ENCODE measurements at places on chromosomes 13 and 19.

DNA sequence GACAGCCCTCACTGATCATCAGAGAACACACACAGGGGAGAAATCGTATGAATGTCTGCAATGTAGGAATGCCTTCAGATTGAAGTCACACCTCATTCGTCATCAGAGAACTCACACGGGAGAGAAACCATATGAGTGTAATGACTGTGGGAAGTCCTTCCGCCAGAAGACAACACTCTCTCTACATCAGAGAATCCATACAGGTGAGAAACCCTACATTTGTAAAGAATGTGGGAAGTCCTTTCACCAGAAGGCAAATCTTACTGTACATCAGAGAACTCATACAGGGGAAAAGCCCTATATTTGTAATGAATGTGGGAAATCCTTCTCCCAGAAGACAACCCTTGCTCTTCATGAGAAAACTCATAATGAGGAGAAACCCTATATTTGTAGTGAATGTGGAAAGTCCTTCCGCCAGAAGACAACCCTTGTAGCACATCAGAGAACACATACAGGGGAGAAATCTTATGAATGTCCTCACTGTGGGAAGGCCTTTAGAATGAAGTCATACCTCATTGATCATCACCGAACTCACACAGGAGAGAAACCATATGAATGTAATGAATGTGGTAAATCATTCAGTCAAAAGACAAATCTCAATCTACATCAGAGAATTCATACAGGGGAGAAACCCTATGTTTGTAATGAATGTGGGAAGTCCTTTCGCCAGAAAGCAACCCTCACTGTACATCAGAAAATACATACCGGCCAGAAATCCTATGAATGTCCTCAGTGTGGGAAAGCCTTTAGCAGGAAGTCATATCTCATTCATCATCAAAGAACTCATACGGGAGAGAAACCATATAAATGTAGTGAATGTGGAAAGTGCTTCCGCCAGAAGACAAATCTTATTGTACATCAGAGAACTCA, 32.5 kb downstream of the ZNF567 start:
- no peak for DNase-seq

GRCh38 chr13:80706164-80706471, 365.2 kb upstream of the SPRY2 start:
- DNase-seq = no peak

DNA sequence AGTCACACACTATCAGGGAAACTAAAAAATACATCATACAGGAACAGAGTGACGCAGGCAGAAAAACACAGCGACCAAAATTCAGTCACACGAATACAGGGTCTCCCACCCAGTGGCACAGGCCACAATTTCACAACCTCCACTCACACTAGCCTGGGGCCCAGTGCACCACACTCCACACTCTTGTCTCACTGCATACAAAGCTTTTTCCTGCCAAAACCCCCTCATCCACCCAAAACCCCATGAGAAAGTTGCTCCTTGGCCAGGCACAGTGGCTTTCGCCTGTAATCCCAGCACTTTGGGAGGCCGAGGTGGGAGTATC, 1.2 kb downstream of the S1PR5 start:
- no peak for DNase-seq

DNA sequence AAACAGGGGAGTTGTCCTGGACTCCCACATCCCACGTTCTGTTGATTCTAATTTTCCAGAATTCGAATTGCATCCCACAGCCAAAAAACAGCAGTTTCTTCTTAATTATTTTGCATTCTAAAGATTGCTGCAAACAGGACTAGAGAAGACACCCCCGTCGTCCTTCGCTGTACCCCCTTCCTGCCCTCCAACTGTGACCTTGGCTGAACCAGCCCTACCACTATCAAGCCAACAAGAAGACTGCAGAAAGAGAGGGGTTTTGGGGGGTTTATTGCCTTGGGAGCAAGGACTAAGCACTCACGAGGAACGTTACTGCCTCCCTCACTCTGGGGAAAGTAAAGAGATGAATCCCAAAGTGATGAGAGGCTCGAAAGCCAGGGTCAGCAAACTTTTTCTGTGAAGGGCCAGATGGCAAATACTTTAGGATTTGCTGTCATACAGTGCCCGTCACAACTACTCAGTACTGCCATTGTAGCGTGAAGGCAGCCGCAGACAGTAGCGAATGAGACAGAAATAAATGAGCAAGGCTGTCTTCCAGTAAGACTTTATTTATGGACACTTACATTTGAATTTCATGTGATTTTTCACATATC, 32.5 kb upstream of the KATNAL1 start:
- no peak for DNase-seq

DNA sequence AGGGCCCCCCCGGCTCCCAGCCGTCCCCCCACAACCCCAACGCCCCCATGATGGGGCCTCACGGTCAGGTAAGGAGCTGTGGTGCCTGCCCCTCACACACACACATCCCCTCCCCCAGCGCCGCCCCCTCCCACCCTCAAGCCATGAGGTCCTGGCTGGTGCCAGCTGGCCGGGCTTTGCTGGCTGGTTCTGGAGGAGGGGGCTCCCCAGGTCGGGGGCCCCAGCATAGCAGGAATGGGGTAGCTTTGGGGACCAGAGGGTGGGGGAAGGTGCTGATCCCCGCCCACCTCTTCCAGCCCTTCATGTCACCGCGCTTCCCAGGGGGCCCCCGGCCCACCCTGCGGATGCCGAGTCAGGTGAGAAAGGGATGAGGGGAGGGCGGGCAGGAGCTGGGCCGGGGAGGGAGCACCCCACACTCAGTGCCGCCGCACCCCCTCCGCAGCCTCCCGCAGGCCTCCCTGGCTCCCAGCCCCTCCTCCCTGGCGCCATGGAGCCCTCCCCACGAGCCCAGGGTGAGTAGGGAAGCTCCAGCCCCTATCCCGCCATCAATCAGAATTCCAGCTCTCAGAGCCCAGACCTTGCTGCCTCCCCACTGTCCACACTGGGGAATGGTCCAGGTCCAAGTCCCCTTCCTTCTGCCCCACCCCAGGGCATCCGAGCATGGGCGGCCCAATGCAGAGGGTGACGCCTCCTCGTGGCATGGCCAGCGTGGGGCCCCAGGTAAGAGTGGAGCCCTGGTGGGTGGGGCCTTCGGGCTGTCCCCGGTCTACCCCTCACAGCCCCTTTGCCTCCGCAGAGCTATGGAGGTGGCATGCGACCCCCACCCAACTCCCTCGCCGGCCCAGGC, 6.4 kb downstream of the ISYNA1 start:
- no peak for DNase-seq

DNA sequence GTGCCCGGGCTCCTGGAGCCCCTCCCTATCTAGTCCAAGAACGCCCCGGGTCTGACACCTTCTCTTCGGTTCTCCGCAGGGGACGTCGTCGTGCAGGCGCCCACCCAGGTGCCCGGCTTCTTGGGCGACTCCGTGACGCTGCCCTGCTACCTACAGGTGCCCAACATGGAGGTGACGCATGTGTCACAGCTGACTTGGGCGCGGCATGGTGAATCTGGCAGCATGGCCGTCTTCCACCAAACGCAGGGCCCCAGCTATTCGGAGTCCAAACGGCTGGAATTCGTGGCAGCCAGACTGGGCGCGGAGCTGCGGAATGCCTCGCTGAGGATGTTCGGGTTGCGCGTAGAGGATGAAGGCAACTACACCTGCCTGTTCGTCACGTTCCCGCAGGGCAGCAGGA, 3.4 kb downstream of the PVR start:
- no peak for DNase-seq

- DNase-seq = no peak
Measured at GRCh38 chr13:26914624-26915023, 154.0 kb upstream of the GPR12 start.

GRCh38 chr19:3224346-3225168, at the start of gene CELF5:
TSS of gene CELF5 (plus strand) at chr19:3224661. CDS start at chr19:3224740, 79 bp downstream.
- DNase-seq = peak; percentile 52

DNA sequence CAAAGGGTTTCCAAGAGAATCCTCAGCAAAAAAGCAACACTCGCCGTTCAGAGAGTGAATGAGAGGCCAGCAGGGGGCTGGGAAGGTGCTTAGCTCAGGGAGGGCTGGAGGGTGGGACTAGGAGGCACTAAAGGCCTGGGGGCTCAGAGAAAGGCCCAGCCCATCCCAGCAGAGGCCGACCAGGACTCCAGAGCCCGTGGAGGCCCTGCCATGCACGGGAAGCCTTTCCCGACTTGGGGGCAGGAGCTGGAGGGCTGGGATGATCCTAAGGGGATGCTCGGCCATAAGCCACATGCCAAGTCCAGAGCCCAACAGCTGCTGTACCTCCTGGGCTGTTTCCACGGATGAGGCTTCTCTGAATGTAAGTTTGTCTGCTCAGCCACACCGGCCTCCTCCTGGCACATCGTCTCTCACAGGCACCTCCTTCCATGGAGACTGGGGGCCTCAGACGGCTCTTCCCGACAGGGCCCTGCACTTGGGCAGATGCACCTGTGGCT, 19.5 kb downstream of the RASA3 start:
- DNase-seq = no peak

Measured in stimulated activated CD4-positive, alpha-beta T cell treated with anti-CD3 and anti-CD28 coated beads, TNF-alpha, amount 100 ng/mL, for 4 hours (primary cell).